Karpas-422 (cell line): ENCODE measurements at places on chromosomes 6 and 20.

- no peaks in the 10 kb centered on the region for H3K27me3 ChIP-seq
- no peak overlapping the region for H3K27ac ChIP-seq
- H3K4me3 ChIP-seq, result no peak overlapping the region
- no peak for DNase-seq
- no peaks in the 10 kb centered on the region for H3K4me1 ChIP-seq
These were observed 83.1 kb downstream of the KCNQ5 start for GRCh38 chr6:72704979-72705378.

GRCh38 chr6:98590136-98590681 is 244.2 kb upstream of the POU3F2 start:
- H3K27ac ChIP-seq, result no peak overlapping the region
- no peaks in the 10 kb centered on the region; the same call in 1 of the 2 replicates for H3K27me3 ChIP-seq
- H3K4me1 ChIP-seq, result no peaks in the 10 kb centered on the region

- no peaks in the 10 kb centered on the region for H3K4me1 ChIP-seq
- H3K4me3 ChIP-seq, result no peak overlapping the region
- no peak overlapping the region for H3K27ac ChIP-seq
- peak; percentile 34 for DNase-seq
- H3K27me3 ChIP-seq, result no peaks in the 10 kb centered on the region
These were observed 11.4 kb downstream of the TJAP1 start for GRCh38 chr6:43488667-43489276.

DNA sequence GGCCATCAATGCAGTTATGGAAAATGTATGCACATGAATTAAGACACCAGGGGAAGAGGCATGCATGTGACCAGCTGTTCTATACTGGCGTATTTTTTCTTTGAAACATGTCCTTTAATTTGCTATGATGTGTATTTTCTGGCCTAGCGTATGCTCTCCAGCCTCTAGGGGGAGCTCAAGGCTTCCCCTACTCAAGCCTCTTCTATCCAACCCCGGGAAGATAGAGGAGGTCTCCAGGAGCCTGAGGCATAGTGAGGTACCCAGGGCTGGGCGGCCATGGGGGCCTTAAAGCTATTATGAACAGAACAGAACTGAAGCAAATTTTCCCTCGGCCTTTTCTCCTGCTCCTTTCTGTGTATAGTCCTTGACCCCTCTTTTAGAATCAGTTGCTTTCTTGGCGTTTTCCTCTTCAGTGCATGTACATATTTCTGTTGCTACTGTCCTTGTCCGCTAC is 528.9 kb downstream of the MAFB start:
- H3K36me3 ChIP-seq, result no peaks in the 10 kb centered on the region
- no peak overlapping the region for H3K4me3 ChIP-seq
- H3K27ac ChIP-seq, result no peak overlapping the region
- no peaks in the 10 kb centered on the region for H3K4me1 ChIP-seq
- no peaks in the 10 kb centered on the region for H3K27me3 ChIP-seq
- DNase-seq, result peak; percentile 87

DNA sequence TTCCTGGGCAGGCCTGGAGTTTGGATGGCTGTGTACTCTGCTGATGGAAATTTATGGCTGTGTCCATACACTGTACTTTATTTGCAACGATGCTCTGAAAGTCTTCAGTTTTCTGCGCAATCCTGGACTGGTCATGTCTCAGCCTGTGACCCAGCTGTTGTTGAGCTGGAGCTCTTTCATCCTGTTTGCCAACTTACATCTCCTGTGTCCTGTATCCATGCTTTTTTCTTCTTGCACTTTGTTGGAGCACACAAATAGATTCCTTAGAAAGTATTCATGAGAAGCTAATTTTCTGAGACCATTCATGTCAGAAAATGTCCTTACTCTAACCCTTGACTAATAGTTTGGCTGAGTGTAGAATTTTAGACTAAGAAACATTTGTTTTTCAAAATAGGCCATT is 251.2 kb downstream of the BCKDHB start:
- no peak overlapping the region for H3K27ac ChIP-seq
- H3K4me1 ChIP-seq, result no peaks in the 10 kb centered on the region
- no peak overlapping the region for H3K4me3 ChIP-seq
- peaks cover 3% of the 10 kb centered on the region; the same call in 1 of the 2 replicates for H3K36me3 ChIP-seq
- no peaks in the 10 kb centered on the region for H3K27me3 ChIP-seq
- no peak for DNase-seq

GRCh38 chr6:57109880-57110279 is 19.9 kb downstream of the ZNF451 start:
- peak overlapping the region; percentile 76 for H3K27ac ChIP-seq
- no peaks in the 10 kb centered on the region for H3K27me3 ChIP-seq
- no peak overlapping the region for H3K4me3 ChIP-seq
- peaks cover 27% of the 10 kb centered on the region; the same call in 1 of the 2 replicates for H3K36me3 ChIP-seq
- no peak for DNase-seq

GRCh38 chr6:162203287-162203686 is 524.3 kb downstream of the PRKN start:
- DNase-seq, result no peak
- H3K36me3 ChIP-seq, result no peaks in the 10 kb centered on the region
- H3K4me3 ChIP-seq, result no peak overlapping the region
- H3K27ac ChIP-seq, result no peak overlapping the region
- H3K27me3 ChIP-seq, result no peaks in the 10 kb centered on the region
- no peaks in the 10 kb centered on the region for H3K4me1 ChIP-seq

DNA sequence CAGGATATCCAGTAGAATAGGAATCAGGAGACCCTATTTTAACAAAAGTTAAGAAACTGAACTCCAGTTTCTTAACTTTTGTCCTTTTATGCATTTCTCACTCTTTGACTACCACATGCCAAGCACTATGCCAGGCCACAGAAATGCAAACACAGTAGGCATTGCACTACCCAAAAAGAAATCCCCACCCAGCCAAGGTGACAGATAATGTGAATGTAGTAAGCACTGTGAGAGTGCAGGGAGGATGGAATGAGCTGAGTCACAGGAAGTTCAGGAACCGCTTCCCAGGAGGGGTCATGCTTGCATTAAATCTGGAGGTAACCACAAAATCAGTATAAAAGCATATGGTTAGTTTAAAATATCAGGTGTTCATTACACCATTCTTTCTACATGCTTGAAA is 20.1 kb upstream of the FAM83C start:
- DNase-seq, result no peak
- H3K4me3 ChIP-seq, result no peak overlapping the region
- H3K27me3 ChIP-seq, result no peaks in the 10 kb centered on the region
- H3K36me3 ChIP-seq, result no peaks in the 10 kb centered on the region
- H3K4me1 ChIP-seq, result no peaks in the 10 kb centered on the region

GRCh38 chr20:50624351-50625016 is 66.9 kb downstream of the RIPOR3 start:
- no peaks in the 10 kb centered on the region for H3K27me3 ChIP-seq
- no peak overlapping the region for H3K27ac ChIP-seq
- DNase-seq, result no peak
- no peaks in the 10 kb centered on the region for H3K36me3 ChIP-seq
- H3K4me3 ChIP-seq, result no peak overlapping the region

GRCh38 chr6:3575701-3576100 is 118.9 kb upstream of the SLC22A23 start:
- H3K4me1 ChIP-seq, result peaks cover 7% of the 10 kb centered on the region
- no peaks in the 10 kb centered on the region for H3K27me3 ChIP-seq
- H3K27ac ChIP-seq, result no peak overlapping the region
- no peak overlapping the region for H3K4me3 ChIP-seq
- no peaks in the 10 kb centered on the region for H3K36me3 ChIP-seq

GRCh38 chr6:33410711-33411631 is at the start of gene PHF1:
Gene PHF1, plus strand, starts transcription at chr6:33411014. Its CDS starts 1,250 bp downstream, at chr6:33412264.
- peaks cover 44% of the 10 kb centered on the region for H3K4me1 ChIP-seq
- DNase-seq, result peak; percentile 56
- no peaks in the 10 kb centered on the region for H3K27me3 ChIP-seq

DNA sequence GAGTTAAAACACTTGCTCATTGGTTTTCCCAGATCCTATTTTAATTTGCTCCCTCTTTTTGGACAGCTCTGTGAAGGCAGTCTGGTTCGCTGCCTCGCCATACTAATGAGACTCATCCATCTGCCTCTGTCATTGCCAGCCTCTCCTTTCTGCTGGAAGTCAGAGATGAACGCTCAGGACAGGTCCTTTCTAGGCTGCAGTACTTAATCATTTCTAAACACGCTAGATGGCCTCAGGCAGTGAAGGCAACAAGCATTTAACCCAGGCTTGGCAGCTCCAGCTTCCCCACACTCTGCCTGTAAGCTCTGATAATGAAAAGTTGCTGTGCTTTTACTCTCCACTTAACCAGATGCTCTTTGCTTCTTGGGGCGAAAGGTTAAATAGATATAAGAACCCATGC is 286.7 kb upstream of the POU3F2 start:
- no peak overlapping the region for H3K27ac ChIP-seq
- no peak overlapping the region for H3K4me3 ChIP-seq
